ENCODE measurements at places on chromosomes 1 and 21.

- no peak for DNase-seq
These were observed 19.8 kb downstream of the ERRFI1 start for GRCh38 chr1:8006037-8006963.

- no peak for DNase-seq
These were observed 15.0 kb downstream of the SLC6A9 start for GRCh38 chr1:44016041-44016889.

- no peak for DNase-seq
These were observed 125 bp downstream of the ATP5PF start for GRCh38 chr21:25734654-25734903.

GRCh38 chr1:117584181-117584580 lies 21.7 kb upstream of the TENT5C start:
- no peak for DNase-seq

- DNase-seq = no peak
These were observed 169.5 kb upstream of the DPYD start for GRCh38 chr1:98090351-98090750.

DNA sequence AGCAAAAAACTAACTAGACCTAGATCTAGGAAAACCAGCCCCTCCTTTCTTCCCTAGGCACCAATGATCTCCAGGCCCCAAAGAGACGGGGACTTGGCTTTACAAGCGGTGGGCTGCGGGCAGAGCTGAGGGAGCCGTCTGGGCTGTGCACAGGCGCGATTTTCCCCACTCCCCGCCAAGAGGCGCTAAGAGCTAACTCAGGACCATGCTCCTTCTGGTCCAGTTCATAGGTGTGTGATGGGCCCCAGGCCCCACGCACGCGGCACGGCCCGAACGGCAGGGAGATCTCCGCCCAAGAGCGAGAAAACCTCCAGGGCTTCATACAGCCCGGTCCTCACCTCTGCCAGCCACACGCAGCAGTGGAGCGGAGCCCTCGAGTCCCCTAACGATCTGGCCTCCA lies 7.5 kb upstream of the GPR153 start:
- DNase-seq = no peak

GRCh38 chr1:38812981-38813380 lies 46.6 kb downstream of the RRAGC start:
- no peak for DNase-seq

DNA sequence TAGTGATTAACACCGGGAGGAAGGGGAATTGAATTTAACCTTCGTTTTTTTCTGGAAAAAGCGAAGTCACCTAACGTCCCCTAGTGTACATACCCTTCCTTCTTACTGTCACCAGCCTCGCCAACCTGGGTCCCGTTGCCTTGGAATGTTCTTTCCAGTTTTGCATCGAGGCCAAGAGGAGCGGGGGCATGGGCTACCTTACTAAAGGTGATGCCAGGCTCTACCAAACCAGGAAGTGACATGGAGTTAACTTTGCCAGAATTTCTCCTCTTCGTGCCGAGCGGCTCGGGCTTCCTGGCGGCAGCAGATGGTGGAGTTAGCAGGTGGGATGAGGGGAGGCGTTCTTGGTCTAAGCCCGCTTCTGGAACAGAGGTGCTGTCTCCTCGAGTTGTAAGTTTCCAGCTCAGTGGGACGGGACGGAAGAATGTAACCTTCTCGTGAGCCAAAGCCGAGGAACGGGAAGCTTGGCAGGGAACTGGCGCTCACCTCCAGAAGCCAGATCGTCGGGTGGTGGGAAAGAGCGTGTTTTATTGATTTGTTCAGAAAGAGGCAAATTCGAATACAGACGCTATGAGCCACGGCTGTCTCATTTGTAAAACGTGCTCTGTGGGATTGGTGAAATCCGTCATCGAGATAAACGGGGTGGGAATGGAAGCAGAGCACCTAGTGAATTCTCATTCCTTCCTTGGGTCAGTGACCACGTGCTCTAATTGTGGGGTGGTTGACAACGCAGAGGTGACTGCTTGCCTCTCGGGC lies 486 bp downstream of the NIPAL3 start:
- peak; percentile 14 for DNase-seq

DNA sequence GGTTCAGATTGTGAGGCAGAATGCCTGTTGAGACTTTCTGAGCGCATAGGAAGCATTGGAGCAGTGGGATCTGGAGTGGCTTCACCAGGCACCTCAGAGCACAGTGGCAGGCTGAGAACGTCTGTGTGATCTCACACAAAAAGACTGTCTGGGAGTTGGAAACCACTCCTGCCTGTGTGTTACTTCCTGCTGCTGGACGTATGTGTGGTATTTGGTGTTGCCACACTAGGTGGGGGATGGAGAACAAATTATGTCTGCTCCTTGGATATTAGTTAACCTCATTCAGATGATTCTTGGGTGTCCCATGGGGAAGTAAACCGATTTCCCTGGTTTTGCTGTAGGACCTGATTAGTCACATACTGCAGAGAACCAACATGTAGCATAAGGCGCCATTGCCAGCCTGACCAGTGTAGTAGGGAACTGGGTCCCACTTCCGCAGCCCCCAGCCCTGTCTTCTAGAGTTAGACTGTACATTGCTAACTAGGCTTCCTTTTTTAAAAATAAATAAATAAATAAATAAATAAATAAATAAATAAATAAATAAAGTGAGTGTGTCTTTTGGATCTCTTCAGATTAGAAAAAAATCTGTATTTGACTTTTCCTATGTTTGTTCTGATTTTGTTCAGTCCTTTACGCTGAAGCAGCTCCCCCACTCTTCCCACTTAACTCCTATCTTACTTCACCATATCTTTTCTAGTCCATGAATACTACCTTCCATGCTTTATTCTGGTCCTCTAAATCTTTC lies 26.9 kb downstream of the UCK2 start:
- DNase-seq = no peak

DNA sequence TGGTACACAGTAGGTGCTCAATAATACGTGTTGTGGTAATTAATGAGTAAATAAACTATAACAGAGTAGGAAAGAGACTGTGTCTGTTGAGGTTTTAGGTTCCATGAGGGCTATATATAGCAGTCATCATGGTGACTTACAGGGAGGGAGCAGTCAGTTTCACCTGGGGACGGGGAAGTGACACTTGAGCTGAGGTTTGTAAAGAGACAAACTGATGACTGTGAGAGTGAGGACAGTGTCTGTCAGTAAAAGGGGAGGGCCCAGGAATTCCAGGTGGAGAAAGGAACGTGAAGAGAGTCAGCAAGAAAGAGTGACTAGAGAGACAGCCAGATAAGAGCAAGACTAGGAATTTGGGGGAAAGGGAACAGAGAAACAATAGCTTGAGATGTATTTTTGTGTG lies 30.2 kb downstream of the ABCA4 start:
- DNase-seq = no peak

DNA sequence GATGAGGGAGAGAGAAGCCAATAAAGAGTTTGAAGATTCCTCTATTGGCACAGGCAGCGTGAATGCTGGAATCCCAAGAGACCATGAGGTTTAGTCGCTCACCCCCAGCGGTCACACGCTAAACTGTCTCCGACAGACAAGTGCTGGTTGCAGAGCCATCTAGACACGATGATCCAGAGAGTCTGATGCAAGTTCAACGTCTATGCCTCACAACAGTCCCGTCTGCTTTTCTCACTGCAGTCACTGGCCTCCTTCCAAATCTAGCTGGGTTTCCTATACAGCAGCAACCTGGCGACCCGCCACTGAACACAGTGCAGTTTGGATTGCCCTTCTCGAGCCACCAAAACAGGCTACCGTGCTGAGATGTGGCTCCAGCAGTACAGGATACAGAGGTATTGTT lies 98.6 kb upstream of the KRTAP19-8 start:
- DNase-seq = no peak
